ENCODE measurements at places on chromosomes 2 and 18.

- DNase-seq, result no peak
These were observed 24.2 kb downstream of the RPL31 start for GRCh38 chr2:101026253-101026701.

- no peak for DNase-seq
These were observed 25.4 kb downstream of the USP14 start for GRCh38 chr18:183769-184168.

GRCh38 chr2:195674491-195675221, 17.6 kb downstream of the SLC39A10 start:
- no peak for DNase-seq

DNA sequence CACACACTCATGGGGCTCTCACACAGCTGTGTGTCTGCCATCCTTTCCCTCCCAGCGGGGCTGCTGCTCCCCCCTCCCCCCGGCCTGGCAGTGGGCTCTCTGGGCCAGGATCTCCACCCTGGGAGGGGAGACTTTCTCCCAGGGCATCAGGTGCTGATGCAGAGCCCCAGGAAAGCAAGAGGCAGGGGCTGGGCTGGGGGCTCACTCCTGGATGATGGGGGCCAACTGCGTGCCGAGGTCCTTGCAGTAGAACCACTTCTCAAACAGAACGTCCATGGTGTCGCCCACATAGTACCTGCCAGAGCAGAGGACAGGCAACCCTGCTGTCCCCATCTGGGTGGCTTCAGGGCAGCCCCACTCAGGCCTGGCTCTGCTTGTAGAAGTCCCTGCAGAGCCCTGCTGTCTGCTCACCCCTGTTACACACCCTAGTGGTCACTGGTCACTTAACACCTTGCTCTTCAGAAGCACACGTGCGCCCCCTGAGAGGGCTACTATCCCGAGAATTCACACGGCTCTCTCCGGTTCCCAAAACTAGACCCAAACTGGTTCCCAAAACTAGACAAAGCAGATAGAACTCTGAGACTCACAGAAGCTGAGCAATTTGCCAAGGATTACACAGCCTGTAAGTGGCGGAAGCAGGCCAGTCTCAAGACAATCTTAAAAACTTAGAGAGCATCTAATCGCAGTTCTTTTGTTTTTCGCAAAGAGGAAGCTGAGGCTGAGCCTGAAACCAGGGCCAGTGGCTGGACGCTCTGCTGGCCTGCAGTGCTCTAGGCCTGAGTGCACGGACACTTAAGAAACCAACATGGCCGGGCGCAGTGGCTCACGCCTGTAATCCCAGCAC, 6.6 kb upstream of the OXER1 start:
- DNase-seq, result no peak

DNA sequence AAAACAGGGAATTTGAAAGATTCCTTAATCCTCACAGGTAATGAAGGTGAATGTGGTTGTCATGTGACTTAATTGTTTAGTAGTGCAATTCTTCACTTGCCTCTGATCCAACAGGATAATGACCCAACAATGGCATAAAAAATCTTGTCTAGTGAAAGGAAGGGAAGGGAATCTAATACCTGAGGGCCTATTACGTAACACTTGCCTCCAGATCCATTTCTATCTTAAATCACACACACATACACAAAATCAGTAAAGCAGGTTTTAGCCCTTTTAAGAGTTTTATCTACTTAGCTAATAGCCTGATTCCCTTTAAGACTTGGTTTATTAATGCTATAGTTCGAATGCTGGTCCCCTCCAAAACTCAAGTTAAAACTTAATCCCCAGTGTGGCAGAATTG, 118.6 kb downstream of the TMEM163 start:
- DNase-seq, result no peak

- DNase-seq, result no peak
These were observed 70.6 kb upstream of the PPM1B start for GRCh38 chr2:44098050-44098449.

DNA sequence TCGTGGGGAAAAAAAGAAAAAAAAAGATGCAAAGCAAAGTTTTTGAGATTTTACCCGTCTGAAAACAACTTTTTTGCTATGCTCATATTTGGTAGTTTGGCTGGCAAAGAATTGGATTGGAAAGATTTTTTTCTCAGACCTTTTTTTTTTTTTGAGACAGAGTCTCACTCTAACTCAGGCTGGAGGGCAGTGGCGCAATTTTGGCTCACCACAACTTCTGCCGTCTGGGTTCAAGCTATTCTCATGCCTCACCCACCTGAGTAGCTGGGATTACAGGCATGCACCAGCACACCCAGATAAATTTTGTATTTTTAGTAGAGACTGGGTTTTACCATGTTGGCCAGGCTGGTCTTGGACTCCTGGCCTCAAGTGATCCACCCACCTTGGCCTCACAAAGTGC, 56.3 kb upstream of the TANC1 start:
- no peak for DNase-seq
